ENCODE measurements at places on chromosomes 1 and 21.

DNA sequence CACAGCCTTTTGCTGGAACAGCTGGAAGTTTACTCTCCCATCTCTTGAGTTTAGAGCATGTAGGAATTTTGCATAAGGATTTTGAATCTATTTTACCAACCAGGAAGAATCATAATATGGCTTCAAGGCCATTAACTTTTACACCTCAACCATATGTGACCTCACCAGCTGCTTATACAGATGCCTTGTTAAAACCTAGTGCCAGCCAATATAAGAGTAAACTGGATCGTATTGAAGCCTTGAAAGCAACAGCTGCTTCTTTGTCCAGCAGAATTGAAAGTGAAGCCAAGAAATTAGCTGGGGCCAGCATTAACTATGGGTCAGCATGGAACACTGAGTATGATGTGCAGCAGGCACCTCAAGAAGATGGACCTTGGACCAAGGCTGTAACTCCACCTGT lies 65.4 kb downstream of the CEP350 start:
- no peak for DNase-seq

GRCh38 chr1:186618401-186619170 lies 61.6 kb downstream of the PTGS2 start:
- no peak for DNase-seq

GRCh38 chr1:157415661-157416060 lies 136.7 kb downstream of the FCRL5 start:
- no peak for DNase-seq

GRCh38 chr1:215890438-215890837 lies 323.3 kb downstream of the KCTD3 start:
- no peak for DNase-seq

GRCh38 chr1:12296623-12297022 lies 66.8 kb downstream of the VPS13D start:
- peak; percentile 71 for DNase-seq

GRCh38 chr1:247491328-247491727 lies 33.4 kb upstream of the OR2B11 start:
- no peak for DNase-seq

- no peak for DNase-seq
Measured at GRCh38 chr1:237018896-237019295, 14.7 kb upstream of the MT1HL1 start.

DNA sequence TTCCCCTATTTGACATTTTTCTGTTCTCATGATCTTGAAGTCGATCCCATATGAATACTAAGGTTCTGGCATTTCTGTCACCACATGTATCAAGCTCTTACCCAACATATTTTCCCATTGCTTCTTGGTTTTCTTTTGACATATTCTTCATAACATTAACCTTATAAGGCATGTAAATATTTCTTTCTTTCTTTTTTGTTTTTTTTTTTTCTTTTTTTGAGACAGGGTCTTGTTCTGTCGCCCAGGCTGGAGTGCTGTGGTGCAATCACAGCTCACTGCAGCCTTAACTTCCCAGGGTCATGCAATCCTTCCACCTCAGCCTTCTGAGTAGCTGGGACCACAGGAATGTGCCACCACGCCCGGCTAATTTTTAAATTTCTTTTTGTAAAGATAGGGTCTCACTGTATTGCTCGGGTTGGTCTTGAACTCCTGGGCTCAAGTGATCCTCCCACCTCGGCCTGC lies 33.1 kb upstream of the ERRFI1 start:
- DNase-seq: no peak
